ENCODE measurements at places on chromosomes 12 and 14.

- peak; percentile 5 for DNase-seq
Measured at GRCh38 chr12:112852810-112853209, 54.0 kb upstream of the OAS1 start.

- no peak for DNase-seq
Measured at GRCh38 chr12:31887109-31887811, 72.0 kb upstream of the RESF1 start.

DNA sequence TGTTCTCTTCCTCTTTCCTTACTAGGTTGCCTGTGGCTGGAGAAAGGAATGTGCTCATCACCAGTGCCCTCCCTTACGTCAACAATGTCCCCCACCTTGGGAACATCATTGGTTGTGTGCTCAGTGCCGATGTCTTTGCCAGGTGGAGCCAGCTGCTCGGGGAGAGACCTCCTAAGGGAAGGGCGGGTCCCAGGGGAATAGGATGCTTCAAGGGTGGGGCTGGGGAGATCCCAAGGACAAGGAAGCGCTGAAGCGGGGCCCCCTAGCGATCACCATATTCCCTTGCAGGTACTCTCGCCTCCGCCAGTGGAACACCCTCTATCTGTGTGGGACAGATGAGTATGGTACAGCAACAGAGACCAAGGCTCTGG, 10.2 kb downstream of the MARS1 start:
- no peak for DNase-seq

DNA sequence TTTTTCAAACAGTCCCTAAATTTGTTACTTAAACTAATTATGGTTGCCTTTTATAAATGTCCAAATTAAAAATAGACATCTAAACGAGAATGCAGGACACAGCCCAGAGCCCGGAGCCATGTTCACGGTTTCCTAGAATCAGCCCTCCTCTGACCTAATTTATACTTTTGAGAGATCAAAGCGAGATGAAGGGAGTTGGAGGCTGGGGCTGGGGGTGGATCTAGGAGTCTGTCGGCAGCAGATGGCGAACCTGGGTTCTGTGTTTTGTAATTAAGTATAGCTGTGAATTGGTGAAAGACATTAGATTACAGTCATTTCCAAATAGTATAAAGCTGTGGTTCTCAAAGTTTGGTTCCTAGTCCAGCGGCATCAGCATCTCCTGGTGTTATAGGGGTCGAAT, 210.1 kb downstream of the SLC41A2 start:
- DNase-seq, result no peak

DNA sequence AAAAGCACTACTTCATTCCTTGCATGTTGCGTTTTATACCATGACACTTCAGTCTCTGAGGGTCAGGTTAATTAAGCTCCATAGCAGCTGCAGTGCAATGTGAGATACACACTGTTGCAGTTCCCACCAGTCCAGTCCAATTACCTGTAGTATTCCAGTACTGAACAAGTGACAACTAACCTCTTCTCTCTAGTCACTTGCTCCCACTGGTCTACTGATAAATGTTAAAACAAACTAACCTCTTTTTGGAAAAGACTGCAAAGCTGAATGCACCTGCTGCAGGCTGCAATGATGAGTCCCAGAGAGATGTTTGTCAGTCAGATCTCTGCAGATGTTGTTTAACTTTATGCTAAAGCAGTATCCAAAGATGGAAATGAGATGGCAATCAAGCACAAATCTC, 7.9 kb downstream of the NOVA1 start:
- no peak for DNase-seq

GRCh38 chr12:123764109-123764508, 2.0 kb downstream of the DNAH10 start:
- DNase-seq, result no peak

DNA sequence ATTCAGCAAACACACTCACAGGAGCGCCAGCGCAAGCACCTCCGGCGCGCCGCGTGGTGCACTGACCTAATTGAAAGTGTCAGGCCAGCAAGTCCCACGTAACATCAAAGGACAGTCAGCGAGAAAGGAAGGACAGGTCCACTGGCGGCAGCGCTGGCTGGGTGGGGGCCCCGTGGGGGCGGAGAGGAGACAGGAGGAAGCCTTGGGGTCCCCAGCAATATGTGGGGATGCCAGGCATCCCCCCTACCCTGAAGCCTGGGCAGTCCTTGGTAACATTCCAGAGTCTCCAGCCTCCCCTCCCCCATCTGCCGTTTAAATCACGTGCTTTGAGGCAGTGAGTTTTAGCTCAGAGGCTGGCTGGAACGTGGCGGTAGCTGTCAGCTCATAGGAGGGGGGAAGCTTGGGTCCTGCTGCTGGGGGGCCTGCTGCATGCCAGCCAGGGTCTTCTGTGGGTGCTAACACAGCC, 159.2 kb downstream of the CALM1 start:
- no peak for DNase-seq

GRCh38 chr14:96958057-96958456, 160.9 kb downstream of the VRK1 start:
- peak; percentile 21 for DNase-seq

DNA sequence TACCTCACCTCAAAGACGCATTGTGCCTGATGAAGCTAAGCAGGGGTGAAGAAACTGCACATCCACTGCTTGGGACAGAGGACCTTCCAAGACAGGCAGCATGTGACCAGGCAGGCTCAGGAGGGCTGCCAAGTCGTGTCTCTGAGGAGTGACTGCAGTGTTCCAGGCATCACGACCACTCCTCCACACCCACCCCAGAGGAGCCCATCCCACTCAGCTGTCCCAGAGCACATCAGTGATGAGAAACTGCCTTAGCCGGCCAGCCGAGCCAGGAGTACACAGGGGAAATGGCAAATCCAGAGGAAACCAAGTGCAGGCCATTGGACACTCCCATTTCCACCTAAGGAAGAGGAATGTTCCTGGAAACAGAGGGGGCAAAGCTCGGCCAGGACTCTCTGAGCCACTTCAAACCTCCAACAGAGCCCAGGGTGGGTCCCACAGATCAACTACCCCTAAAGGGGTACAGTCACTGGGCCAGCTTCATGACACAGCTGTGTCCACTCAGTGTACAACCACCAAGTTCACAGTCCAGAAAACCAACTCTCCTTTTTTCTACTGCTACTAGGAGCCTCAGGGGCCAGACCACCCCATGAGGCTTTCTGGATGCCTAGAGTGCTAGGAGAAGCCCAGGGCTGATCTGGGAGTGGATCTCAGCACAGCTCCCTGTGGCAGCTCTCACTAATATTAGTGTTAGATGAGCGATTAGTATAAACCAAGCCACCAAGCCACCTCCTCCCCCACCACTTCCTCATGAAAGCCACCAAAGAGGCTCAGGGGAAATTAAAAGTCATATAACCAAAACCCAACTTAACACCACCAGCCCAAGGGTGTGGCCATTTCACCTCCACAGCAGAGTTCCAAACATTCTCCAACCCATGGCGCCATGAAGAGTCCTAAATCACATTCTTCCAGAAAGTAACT, 15.4 kb downstream of the PXN start:
- DNase-seq, result peak; percentile 94

DNA sequence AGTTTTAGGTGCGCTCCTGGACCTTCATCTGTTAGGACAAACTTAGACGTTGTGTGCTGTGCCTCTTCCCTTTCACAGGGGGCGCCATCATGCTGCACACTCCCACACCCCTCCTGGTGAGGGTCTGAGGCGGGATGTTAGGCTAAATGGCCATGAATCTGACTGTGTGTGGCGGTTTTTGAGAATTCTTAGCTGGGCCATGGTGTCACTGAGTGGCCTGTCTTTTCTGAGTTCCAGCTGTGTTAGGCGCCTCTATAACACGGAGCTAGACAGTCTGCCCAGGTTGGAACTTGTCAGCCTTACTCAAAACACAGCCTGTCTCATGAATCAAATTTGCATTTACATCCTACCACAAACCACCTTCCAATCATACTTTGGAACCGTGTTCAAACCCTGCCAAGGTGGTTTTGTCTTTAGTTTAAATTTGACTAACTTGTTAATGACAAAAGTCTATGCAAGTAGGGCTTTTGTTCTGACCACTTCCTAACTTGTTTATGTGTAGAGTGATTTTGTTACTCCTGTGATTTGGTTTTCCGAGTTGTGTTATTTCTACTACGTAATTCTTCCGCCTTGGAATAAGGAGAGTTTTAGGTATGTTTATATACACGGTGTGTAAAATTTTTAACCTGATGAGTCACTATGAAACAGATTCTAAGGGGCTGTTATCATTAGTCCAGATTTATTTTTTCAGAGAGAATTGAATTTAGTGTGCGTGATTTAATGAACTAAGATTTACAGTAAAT, 19.6 kb downstream of the ACVR1B start:
- no peak for DNase-seq

GRCh38 chr12:132084621-132085290, 59.4 kb downstream of the DDX51 start:
- DNase-seq, result peak; percentile 74

GRCh38 chr12:41234692-41235091, 46.6 kb downstream of the PDZRN4 start:
- DNase-seq, result no peak

- no peak for DNase-seq
Measured at GRCh38 chr14:99603471-99604277, at the start of gene CCDC85C. CCDC85C (minus strand) TSS chr14:99604207; CDS start chr14:99603959, 248 bp downstream.

DNA sequence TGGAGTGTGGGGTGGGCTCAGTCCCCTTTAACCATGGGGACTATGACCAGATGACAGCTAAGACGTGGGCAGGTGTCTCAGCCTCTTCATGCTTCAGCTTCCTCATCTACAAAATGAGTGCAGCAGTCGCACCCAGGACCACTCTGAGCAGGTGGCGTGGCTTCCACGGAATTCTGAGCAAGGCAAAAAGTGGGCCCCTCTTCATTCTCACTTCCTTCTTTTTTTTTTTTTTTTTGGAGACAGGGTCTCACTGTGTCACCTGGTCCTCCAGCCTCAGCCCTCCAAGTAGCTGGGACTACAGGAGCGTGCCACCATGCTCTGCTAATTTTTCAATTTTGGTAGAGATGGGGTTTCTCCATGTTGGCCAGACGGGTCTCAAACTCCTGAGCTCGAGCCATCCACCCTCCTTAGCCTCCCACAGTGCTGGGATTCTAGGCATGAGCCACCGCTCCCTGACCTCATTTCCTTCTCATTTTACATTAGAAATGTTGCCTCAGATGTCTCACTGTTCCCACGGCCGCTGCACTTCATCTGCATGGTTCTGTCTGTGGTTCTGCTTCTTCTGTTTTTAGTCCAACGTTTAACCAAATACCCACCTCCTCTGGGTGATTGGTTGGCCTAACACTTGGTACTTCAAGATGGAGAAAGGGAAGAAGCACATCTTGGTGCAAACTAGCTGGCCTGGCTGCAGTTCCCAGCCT, 41.3 kb upstream of the BCL7A start:
- no peak for DNase-seq

DNA sequence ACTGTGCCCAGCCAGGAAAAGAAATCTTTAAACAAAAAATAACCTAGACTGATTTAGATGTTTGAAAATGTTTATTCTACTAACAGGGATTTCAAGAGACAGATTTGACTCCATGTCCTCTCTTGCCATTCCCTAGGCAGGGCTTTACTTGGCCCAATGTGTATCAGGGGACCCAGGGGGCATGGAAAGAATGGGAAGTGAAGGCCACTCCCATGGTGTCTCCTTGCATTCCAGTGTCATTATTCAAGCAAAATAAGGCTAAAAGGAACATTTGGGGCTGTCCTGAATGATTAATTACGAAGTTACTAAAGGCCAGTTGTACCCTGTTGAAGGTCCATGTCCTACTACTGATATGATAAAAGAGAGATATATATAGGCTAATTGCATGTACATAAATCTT, 151.9 kb upstream of the ATF7IP start:
- no peak for DNase-seq
